ENCODE measurements at places on chromosomes 1 and 21. TPM values are rescaled to one million over a fixed set of nuclear protein-coding genes. Genes with fewer than 3 reads are reported as not detected.

DNA sequence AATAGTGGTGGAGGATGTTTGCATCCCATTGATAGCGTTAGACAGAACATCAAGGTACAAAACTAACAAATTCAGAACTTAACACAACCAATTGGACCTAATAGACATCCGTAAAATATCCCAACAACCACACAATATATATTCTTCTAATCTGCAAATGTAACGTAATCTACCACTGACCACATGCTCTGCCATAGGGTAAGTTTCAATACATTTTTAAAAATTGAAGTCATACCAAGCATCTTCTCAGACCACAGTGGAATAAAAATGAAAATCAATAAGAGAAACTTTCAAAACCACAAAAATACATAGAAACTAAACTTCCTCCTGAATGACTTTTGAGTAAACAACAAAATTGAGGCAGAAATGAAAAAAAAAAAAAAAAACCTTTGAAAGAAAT lies 1087.5 kb downstream of the KCNT2 start:
- DNase-seq, result no peak

GRCh38 chr1:87678266-87678665 lies 349.6 kb downstream of the LMO4 start:
- DNase-seq, result no peak

DNA sequence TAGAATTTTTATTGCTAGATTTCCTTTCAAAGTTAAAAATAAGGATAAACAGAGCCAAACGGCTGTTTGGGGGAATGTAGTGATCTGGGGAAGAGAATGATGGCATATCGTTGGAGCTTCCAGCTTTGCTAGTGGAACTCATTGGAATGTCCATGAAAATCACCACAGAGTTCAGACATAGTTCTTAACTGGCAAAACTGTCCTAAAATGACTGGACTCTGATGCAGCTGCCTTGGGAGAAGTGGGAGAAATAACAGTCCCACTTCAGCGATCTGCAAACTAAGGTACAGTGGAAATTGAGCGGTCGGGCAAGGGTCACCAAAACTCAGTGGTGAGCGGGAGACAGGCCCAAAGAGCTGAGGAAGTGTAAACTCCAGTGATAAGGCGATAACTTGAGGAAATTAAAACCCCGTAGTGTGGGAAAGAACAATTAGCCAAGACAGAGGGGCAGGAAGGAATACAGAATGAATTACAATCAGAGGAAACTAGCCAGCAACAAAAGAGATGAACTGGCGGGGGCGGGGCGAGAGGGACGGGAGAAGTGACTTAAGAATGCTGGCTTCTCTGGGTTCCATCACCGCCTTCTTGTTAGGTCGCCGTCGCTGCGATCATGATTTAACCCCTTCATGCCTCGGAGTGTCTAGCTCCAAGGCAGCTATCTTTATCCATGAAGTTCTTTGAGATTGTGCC lies 89.8 kb upstream of the ARHGAP29 start:
- DNase-seq, result no peak

- no peak for DNase-seq
Observed at GRCh38 chr1:204473400-204473965, 21.1 kb downstream of the PIK3C2B start.

The USP1 gene
- total RNA-seq, result 32.7 TPM

GRCh38 chr1:9194024-9194423 lies 40.5 kb upstream of the H6PD start:
- DNase-seq, result no peak

- DNase-seq, result peak; percentile 78
Observed at GRCh38 chr1:111769517-111770146, 13.9 kb downstream of the DDX20 start.

The PDC gene
- total RNA-seq, result not detected

The IGSF9 gene
- total RNA-seq, result 0.15 TPM

DNA sequence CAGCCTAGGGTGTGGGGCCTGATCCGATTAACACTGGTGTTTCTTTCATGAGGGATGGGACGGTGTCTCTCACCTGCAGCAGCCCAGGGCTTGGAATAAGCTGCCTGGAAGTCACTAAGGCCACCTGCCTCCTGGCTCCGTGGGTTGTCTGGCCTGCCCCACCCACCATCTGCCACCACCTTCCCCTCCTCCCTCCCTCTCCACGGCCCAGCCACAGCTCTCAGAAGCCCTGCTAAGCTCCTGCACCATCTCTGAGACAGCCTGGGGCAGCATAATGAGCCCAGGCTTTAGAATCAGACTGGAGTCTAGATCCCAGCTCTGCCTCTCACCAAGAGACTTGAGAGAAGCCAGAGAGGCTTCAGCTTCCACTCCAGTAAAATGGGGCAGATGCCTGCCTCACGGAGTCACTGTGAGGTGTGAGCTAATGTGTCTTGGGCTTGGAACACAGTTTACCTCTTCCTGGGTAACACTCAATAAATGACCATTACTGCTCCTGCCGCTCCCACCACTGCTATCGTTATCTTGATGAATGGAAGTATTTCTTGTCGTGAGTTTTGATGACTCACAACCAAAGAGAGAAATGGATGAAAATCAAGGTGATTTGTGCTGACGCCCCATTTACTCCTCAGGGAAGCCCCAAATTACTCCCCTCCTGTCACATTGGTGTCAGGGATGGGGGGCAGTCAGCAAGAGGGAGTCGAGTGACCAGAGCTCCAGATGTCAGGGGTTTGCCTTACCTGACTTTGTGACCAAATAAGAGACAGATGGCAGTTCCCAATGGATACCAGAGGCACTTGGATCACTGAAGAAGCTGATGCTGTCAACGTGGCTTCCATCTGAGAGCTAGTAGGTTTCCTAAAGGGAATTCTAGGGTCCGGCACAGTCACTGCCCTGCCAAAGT lies 23.5 kb upstream of the C1QA start:
- no peak for DNase-seq

GRCh38 chr21:18340387-18340942 lies 63.1 kb downstream of the TMPRSS15 start:
- DNase-seq, result no peak

GRCh38 chr1:232170909-232171308 lies 459.0 kb downstream of the SIPA1L2 start:
- no peak for DNase-seq

DNA sequence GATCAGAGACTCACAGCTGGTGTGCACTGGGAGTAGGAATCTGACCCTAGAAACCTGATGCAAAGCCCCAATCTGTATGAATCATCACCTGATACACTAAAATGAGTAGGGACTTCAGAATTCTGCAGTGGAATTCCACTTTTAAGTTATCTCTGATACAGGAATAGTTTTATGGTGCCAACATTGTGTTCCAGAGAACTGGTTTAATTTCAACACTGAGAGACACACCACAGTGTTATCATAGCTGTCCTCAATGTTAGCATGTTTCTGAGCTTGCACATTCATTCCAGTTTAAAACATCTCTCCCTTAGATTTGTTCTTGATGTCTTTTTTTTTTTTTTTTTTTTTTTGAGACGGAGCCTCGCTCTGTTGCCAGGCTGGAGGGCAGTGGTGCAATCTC lies 7.1 kb downstream of the UTS2 start:
- DNase-seq, result no peak

DNA sequence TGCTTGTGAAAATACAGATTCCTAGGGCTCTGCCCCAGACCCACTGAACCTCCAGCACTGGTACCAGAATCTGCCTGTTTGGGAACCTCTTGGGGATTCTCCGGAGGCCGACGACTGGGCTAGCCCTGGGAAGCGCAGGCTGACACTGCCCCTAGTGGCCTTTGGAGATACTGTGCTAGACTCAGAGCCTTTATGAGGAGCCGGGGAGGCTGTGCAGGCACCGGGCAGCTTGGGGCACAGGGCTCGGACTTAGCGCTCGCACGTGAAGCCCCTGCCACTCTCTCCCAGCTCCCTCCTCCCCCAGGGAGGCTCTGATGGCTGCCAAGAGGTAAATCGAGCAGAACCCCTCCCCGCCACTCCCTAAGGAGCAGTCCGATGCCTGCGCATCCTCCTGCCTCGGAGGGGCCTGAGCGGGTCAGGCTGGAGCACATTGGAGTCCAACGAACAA lies 144.6 kb upstream of the TNR start:
- peak; percentile 33 for DNase-seq

The GPATCH4 gene
- 38.3 TPM for total RNA-seq

Measured in B cell (primary cell).